ENCODE measurements at places on chromosomes 16 and 17.

DNA sequence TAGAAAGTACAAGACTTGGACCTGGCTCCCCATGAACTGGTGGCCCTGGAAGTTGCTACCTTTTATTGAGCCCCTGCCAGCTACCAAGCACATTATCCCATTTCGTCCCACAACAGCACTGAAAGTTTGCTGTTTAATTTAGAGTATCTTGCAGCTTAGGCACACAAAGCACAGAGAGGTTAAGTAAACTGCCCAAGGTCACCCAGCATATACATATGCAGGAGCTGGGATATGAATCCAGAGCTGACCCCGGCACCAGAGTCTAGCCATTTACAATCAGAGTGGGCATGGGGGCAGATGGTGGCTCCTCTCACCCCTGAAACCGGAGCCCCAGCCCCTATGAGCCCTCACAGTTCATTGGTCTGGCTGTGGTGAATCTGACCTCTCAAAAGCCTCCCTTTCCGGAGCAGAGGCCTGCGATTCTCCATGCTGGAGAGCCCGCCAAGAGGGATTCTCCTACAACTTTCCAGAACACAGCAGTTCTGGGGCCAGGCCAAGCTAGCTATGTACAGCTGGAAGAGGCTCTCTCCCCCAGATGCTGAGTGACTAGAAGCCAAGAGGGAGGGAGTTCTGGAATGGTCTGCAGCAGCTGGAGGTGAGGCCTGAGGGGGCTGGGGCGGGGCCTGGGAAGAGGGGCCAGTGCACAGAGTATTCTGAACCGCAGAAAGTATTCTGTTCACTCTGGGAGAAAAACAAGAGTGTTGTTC is 58.3 kb downstream of the SREBF1 start:
- H3K4me1 ChIP-seq: peaks cover 87% of the 10 kb centered on the region
- no peaks in the 10 kb centered on the region for H3K36me3 ChIP-seq
- H3K4me3 ChIP-seq: no peak overlapping the region
- no peak for DNase-seq

GRCh38 chr17:44343510-44344209 is 1.4 kb upstream of the GRN start:
- DNase-seq: no peak
- peaks cover 2% of the 10 kb centered on the region for H3K36me3 ChIP-seq

DNA sequence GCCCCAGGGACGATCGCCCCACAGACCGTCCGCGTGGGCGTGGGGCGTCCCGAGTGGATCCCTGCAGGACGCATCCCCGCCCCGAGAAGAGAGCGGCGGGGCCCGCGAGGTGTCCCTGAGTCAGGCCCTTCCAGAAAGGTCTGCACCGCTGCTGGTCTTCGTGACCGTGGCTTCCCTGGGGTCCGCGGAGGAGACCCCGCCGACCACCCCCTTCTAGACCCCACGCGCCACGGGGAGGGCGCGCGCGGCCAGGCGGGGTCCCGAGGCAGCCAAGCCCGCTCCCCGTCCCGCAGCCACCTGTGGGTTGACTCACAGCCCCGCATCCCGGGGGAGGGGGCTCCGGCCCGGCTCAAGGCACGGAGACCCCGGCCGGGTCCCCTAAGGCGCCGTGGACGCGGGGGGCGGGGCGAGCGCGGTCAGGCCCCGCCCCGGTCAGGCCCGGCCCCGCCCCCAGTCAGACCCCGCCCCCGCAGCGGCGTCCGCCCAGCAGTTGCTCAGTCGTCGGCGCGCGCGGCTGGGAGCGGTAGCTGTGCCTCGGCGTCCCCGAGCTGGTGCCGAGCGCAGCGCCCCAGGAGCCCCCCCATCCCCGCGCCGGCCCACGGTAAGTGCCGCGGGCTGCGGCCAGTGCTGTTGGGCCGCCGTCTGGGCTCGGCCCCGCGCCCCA is at the start of gene BAIAP3:
Gene BAIAP3 (plus strand): TSS at position 497 of the 664 bp plus-strand sequence. CDS start 4,905 bp downstream, outside the sequence.
- H3K4me1 ChIP-seq: peaks cover 42% of the 10 kb centered on the region
- peak within 1 kb of the TSS; percentile 47 for H3K4me3 ChIP-seq
- H3K27ac ChIP-seq: no peak within 1 kb of the TSS
- DNase-seq: no peak
- H3K36me3 ChIP-seq: no peaks in the 10 kb centered on the region

- no peaks in the 10 kb centered on the region for H3K27me3 ChIP-seq
- no peaks in the 10 kb centered on the region for H3K36me3 ChIP-seq
- no peak overlapping the region for H3K27ac ChIP-seq
- no peaks in the 10 kb centered on the region for H3K4me1 ChIP-seq
Measured at GRCh38 chr17:38687286-38687685, 12.5 kb upstream of the EPOP start.

DNA sequence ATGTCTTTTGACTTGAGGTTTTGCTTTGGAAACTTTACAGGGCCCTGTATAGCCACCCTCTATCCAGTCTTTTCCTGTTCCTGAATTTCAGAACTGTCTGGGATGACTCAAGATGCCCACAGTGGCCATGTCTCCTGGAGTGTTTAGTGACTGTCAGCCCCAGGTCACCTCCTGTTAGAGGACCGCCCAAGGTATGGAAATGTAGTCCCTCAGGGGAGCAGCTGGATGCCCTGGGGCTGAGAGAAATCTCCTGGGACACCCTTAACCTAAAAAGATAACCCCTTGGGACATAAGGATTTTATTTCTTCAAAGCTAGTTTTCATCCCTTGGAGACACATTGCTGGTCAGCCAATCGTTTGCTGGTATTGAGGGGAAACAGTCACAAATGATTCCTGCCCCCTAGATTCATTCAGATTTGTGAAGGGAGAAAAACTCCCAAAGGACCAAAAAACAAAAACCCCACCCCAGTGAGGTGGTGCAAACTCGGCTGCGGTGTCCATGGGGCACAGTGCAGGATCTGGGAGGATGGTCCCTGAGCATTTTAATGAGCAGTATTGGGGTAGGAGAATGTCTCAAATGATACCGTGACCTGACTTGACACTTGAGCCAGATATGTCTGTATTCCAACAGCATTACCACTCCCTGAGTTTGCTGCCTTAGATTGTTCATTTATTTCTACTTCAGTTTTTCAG is 1.7 kb downstream of the ZNF267 start:
- DNase-seq: no peak
- no peaks in the 10 kb centered on the region for H3K36me3 ChIP-seq

GRCh38 chr16:85462714-85463611 is 150.2 kb upstream of the GSE1 start:
- H3K4me1 ChIP-seq: peaks cover 59% of the 10 kb centered on the region
- H3K4me3 ChIP-seq: peak overlapping the region; percentile 59
- H3K36me3 ChIP-seq: no peaks in the 10 kb centered on the region
- no peak for DNase-seq
- no peak overlapping the region for H3K27ac ChIP-seq
- peaks cover 12% of the 10 kb centered on the region for H3K27me3 ChIP-seq

DNA sequence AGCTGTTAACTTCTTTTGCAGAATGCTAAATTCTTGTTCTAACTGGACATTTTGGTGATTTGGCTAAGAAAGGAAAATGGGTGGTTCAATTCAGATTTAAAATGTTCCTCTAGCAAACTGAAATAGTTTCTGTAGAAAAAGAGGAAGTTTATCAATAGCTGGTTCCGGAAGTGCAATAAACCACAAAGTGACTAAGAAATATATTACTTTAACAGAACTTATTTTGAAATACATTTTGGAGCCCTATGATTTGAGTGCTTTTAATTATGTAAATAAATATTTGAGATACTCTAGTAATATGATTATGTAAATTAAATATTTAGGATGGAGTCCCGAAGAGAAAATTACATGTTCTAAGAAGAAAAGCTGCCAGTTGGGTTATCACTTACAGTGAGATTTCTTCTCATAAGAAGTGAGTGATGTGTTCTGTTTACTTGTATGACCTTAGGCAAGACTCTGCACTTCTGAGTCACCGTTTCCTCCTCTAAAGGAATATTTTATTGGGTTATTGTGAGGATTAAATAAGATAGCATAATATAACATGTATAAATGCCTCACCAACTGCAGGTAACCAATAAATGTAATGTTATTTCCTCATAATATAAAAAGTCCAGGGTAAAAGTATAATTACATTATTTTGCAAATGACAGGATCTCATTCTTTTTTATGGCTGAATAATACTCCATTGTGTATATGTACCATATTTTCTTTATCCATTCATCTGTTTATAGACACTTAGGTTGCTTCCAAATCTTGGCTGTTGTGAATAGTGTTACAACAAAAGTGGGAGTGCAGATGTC is at the start of gene EVI2B:
Gene EVI2B (minus strand): TSS at position 73 of the 800 bp plus-strand sequence. CDS start 8,445 bp downstream, outside the sequence.
- no peaks in the 10 kb centered on the region for H3K36me3 ChIP-seq
- no peak within 1 kb of the TSS for H3K27ac ChIP-seq
- peak within 1 kb of the TSS; percentile 11 for H3K4me3 ChIP-seq
- DNase-seq: no peak
- H3K4me1 ChIP-seq: no peaks in the 10 kb centered on the region

DNA sequence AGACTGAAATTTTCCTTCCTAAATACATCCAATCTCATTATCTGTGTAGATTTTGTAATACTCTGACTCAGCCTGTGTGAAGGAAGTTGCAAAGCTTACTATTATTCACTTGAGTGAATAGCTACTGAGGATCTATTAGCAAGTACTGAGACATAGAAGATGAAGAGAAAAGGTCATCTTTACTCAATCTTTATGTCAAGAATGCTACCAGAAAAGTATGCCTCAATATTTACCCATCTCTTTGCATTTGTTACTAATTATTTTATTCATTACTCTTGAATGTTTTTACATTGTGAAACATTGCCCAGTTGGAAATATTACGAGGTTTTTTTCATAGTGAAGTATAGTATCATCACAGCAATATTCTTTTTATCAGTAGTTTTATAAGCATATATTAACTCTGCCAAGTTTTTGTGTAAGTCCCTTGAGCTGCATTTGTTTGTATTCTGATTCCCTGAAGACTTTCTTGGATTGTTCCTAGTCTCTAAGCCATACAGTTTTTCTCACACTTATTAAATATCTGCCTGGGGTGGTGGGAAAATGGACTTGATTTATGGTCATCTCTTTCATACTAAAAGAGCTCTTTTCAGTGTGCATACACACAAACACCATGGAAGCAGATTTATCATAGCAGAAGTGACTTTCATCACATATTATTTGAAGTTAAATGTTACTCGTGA is 110.4 kb downstream of the MRTFB start:
- H3K27me3 ChIP-seq: no peaks in the 10 kb centered on the region
- H3K27ac ChIP-seq: no peak overlapping the region
- H3K36me3 ChIP-seq: no peaks in the 10 kb centered on the region
- peaks cover 47% of the 10 kb centered on the region for H3K4me1 ChIP-seq
- no peak for DNase-seq
- H3K4me3 ChIP-seq: no peak overlapping the region

- H3K36me3 ChIP-seq: no peaks in the 10 kb centered on the region
- no peak overlapping the region for H3K4me3 ChIP-seq
- H3K4me1 ChIP-seq: peaks cover 27% of the 10 kb centered on the region
- no peaks in the 10 kb centered on the region for H3K27me3 ChIP-seq
- no peak for DNase-seq
Measured at GRCh38 chr17:909642-910323, 69.8 kb downstream of the NXN start.

DNA sequence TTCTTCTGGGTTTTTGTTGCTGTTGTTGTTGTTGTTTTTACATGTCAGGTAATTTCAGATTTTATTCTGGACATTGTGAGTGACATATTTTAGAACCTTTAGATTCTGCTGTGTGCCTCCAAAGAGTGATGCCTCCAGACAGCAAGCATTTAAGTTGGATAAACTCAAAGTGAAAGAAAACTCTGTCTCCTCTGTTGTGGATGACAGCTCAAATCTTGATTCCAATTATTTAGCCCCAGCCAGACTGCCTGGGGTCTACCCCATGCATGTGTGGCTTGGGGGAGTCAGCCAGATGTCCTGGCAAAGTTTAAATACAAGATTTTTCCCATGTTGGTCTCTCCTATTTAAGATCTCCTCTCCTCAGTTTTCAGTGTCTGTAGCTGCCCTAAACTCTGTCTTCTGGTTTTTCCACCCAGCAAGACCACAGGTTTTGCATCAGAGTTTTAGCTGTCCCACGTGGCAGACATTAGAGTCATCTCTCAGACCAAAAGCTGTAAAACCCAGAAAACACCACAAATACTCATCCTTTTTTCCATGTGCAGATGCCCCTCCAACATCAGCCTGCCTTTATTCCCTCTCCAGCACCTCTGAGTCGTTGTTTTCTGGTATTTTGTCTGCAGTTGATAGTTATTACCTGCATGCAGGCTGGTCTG is 19.4 kb upstream of the ZNF469 start:
- no peaks in the 10 kb centered on the region for H3K27me3 ChIP-seq
- DNase-seq: no peak
- H3K27ac ChIP-seq: no peak overlapping the region

All from esophagus muscularis mucosa (tissue), 4 donors.